ENCODE measurements at places on chromosomes 12 and 14.

GRCh38 chr14:24258548-24259265 is 4.3 kb downstream of the TGM1 start:
- DNase-seq, result no peak

GRCh38 chr14:50783563-50783962 is 47.4 kb downstream of the NIN start:
- DNase-seq, result no peak

DNA sequence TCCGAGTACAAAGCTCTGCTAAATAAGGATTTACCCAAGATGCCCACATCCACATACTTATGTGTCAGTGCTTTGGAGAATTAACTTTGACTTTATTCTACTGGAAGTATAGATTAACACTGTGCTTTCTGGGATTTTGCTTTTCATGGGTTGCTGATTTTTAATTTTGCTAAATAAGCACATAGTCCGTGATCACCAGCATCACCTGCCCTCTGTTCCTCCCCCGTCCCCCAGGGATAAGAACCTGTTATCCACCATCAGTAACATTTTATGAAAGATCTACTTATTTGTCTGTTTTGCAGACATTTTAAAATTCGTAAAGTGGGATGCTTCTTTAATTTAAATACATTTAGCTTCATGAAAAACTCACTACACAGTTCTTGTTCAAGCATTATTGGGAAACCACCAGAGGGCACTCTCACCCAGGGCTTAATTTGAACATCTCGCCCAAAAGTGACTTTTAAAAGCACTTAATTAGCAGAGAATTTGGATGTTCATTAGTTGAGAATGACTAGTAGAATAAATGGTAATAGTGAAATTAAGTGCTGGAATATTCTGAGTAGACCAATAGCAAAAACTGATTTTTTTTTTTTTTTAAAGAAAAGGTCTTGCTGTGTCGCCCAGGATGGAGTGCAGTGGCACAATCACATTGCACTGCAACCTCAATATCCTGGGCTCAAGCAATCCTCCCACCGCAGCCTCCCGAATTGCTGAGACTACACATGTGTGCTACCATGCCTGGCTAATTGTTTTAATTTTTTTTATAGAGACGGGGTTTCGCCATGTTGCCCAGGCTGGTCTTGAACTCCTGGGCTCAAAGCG is 35.7 kb downstream of the MRPL42 start:
- peak; percentile 26 for DNase-seq

GRCh38 chr12:12432364-12432763 is 75.5 kb downstream of the BORCS5 start:
- no peak for DNase-seq

GRCh38 chr14:52755607-52756316 is 25.8 kb downstream of the STYX start:
- no peak for DNase-seq

DNA sequence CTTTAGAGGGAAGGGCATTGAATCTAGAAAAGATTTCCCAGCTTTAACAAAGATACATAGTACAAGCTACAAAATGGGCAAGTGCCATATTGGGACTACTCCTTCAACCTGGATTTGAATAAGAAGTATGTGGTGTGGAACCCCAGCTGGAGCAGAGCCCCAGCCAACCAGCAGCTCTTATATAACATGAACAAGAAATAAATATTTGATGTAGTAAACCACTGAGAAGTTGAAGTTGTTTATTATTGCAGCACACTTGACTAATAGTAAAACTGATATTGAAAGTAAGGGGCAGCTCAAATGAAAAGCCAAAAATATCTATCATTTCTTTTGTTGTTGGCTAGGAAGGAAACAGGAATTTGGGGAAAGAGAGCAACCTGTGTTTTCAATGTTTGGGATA is 701.8 kb downstream of the TMTC2 start:
- no peak for DNase-seq

DNA sequence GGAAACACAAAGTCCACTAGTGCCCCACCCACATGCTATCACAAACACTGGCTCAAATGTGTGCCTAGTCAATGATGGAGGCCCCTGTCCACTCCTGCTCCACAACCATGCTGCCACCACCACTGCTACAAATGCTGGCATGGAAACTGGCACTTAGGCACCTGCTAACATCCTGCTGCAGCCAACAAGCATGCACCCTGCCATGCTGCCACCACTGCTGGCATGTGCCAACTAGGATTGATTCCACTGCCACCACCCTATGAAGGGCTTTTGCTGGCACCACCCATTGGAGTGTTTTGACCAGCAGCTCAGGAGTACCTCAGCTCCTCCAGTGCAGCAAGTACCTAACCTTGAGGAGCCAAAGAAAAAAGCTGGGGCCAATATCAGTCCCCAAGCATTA is 236.6 kb downstream of the CCDC59 start:
- no peak for DNase-seq

DNA sequence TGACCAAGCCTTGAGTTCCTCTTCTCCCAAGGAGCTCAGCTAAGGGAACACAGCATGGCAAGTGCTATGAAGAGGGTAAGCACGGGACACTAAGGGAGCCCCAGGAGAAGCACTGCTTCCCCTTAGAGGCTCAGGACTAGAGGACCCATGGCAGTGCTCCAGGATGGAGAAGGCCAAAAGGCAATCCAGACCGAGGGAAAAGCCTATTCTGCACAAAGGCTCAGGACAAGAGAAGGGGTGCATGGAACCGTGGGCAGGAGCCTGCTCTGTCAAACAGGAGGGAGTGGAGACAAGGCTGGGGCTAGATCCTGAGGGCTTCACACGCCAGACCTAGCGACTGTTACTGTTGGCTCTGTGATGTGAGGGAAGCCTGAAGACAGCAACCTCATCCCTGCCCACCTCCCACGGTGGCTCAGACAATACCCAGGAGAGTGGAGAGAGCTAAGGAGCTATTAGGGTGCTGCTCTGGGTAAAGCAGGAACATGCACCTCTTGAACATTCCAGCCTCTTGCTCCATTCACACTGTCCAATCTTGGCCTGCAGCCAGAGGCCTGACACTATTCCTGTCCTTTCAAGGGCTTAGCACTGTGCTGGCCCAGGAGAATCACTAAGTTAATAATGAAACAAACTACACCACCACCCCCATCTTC is 24.2 kb downstream of the OTUB2 start:
- DNase-seq, result no peak

GRCh38 chr12:90989686-90990111 is 15.1 kb downstream of the EPYC start:
- DNase-seq, result no peak

All from SK-N-SH (cell line).